ENCODE measurements at places on chromosomes 11 and 22. TPM values are rescaled to one million over a fixed set of nuclear protein-coding genes. Genes with fewer than 3 reads are reported as not detected.
A peak's percentile ranks its signal among the peaks of the same experiment; 100 is the strongest.

Gene ZNF280B
- 0.88 TPM for total RNA-seq

Gene CALCA
- total RNA-seq: not detected

Gene KRTAP5-2
- total RNA-seq: not detected

- peak; percentile 21 for DNase-seq
Observed at GRCh38 chr11:76738618-76739240, 44.4 kb upstream of the TSKU start.

DNA sequence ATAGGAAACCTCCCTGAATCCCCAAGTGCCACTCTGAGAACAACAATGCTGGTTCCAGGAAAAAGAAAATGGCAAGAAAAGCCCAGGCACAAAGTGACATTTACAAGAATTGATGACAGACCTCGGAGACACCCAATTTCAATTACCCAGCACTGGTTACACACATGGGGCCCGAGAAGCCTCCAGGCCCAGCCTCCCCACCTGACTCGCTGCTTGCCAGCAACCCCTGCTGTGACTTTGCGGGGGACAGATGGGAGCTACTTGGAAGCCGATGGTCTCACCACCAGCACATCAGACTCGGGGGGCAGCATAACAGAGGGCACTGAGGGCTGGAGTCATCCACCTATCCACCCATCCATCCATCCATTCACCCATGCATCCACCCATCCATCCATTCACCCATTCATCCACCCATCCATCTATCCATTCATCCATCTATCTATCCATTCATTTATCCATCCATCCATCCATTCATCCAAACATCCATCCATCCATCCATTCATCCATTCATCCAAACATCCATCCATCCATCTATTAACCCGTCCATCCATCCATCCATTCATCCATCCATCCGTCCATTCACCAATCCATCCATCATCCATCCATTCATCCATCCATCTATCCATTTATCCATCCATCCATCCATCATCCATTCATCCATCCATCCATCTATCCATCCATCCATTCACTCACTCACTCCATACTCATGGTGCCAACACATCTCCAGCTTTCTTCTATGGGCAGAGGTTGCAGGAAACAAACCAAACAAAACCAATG is 567.6 kb downstream of the BRD1 start:
- no peak for DNase-seq

Gene LRRC56
- not detected for total RNA-seq

DNA sequence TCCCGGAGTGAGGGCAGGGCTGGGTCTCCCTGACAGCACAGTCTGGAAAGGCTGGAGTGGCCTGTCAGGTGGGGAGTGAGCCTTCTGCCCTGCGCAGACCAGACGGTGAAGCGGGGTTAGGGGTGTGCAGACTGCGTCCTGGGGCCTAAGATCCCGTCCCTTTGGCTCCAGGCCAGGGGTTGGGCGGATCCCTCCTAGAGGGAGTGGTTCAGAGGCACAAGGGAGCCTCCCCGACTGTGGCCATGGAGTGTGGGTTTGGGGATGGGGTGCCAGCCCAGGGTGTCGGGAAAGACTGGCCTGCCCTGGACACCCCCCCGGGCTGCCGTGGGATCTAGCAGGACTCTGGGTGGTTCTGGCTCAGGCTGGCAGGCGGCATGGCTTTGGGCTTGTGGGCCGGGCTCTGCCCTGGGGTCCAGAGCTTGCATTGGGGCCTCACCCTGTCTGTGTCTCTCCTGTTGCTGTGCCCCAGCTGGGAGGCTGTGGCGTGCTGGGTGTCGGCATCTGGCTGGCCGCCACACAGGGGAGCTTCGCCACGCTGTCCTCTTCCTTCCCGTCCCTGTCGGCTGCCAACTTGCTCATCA is 19.5 kb downstream of the TSPAN4 start:
- DNase-seq: peak; percentile 18

Gene LIN7C
- 98.0 TPM for total RNA-seq

DNA sequence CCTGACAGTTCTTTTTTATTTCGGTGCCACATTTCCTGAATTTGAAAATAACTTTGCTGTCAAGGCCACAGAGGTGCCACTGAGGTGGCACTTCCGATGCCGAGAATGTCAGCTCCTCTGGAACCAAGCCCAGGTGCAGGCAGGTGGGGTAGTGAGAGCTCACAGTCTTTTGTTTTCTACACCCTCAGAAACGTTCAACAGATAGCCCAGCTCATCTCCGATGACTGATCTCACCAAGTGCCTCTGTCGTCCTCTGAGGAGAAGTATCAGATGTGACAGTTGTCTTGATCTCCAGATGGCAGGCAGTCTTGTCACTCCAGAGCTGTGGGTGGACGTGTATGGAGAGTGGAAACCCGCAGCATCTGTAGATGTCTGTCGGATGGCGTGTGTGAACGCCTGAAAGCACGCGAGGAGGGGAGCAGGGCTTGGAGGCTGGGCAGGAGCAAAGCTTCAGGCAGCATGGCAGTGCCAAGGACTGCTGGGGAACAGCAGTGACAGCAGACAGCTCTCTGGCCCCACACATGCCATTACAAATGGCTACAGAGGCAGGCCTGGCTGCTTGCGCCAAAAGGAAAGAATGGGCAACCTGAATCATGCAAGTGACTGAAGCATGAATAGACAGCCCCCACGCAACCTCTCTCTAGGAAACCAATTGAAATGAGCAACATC is 877.0 kb downstream of the OPCML start:
- no peak for DNase-seq

GRCh38 chr11:72160319-72160718 is 24.8 kb downstream of the FOLR3 start:
- DNase-seq: no peak

GRCh38 chr11:117284053-117284452 is 7.1 kb upstream of the BACE1-AS start:
- no peak for DNase-seq

GRCh38 chr11:57460758-57461749 is 726 bp downstream of the RTN4RL2 start:
- DNase-seq: no peak

GRCh38 chr11:117175104-117175503 is 3.4 kb upstream of the SIDT2 start:
- DNase-seq: no peak

Gene KCNK4
- 0.61 TPM for total RNA-seq

- no peak for DNase-seq
Observed at GRCh38 chr11:92413757-92414513, 189.3 kb downstream of the FAT3 start.

Gene POU2AF2
- not detected for total RNA-seq

Gene ALDH3B1
- 5.7 TPM for total RNA-seq

All from uterus (tissue), 4 donors.